SK-N-SH (cell line): ENCODE measurements at places on chromosomes 6 and 20.

- no peak for DNase-seq
Measured at GRCh38 chr6:53795340-53795701, 516 bp downstream of the LRRC1 start.

DNA sequence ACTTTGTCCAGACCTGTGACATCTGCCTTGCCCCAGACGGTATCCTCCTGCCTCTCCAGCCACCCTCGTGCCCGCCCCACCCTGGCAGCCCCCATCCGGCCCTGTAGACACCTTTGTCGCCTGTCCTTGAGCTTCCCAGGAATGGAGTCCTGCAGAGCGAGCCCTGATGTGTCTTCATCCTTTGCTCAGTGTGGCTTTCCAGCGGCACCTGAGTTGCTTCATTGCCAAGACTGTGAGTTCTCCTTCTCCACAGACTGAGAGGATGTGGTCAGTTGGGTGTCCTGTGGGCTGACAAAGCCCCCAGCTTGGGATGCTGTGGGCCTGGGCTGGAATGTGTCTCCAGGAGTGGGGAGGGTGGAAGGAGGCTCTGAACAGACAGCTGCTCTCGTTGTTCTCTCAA is 1.7 kb upstream of the CST4 start:
- no peak for DNase-seq

- DNase-seq = no peak
Measured at GRCh38 chr6:11083956-11084355, 9.7 kb upstream of the SMIM13 start.

DNA sequence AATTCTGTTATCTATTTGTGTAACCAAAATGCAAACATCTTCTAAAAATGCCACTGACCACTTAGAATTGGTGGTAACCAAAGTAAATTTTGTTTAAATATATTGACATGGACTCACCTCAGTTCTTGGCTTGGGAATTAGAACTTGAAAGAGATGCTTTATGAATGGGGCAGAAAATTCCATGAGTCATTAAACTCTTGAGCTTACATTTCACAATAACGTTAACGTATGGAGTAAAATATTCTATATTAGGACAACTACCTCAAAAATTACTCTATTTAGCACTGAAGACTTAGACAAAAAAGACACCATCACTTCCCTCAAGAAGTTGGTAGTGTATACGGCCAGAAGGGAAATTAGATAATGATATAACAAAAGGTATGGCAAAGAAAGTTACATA is 752.2 kb upstream of the MARCKS start:
- DNase-seq = no peak

- no peak for DNase-seq
Measured at GRCh38 chr20:57870597-57871236, 160.9 kb upstream of the PMEPA1 start.

DNA sequence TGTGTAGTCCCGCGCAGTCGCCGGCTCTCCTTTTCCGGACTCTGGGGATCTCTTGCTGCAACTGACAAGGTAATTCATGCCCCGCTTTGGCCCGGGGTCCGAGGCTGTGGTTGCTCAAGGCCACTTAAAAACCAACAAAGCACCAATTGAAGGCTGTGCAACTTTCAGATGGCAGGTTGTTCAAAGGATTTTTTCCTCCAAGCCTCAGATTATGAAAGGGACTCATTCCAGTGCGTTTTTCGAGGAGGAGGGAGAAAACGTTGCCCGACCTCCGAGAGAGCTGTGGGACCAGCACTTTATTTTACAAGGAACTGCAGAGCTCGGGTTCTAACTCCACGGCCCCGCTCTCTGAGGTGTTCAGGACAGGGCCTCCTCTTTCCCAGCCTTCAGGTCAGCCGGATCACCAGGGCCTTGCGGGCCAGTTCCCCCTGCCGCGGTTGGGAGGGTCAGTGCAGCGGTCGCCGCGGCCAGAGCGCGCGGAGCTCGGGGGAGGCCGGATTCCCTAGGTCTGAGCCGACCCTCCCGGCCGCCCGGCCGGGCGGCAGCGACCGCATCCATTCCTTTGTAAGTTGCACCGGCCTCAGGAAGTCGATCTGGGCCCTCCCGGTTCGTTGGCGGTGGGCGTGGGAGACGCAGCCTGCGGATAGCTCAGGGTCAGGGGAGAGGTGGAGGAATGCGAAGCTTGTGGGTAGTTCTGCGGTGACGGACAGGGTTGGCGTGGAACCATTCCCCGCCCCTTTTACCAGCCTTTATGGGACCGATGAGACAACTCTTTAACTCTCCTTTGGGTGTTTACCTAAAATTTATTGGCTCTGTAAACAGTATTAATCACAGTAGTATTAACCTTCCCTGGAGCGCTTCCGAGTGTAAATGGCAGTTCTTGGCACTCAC is 1.6 kb downstream of the UTRN start:
- DNase-seq = peak; percentile 27

- no peak for DNase-seq
Measured at GRCh38 chr6:119172824-119173223, 94.4 kb upstream of the FAM184A start.

- no peak for DNase-seq
Measured at GRCh38 chr6:94217836-94218235, 798.5 kb upstream of the EPHA7 start.

GRCh38 chr6:104423691-104424090 is 436.0 kb downstream of the HACE1 start:
- DNase-seq = no peak

- DNase-seq = no peak
Measured at GRCh38 chr6:45721665-45722064, 294.0 kb downstream of the CLIC5 start.

DNA sequence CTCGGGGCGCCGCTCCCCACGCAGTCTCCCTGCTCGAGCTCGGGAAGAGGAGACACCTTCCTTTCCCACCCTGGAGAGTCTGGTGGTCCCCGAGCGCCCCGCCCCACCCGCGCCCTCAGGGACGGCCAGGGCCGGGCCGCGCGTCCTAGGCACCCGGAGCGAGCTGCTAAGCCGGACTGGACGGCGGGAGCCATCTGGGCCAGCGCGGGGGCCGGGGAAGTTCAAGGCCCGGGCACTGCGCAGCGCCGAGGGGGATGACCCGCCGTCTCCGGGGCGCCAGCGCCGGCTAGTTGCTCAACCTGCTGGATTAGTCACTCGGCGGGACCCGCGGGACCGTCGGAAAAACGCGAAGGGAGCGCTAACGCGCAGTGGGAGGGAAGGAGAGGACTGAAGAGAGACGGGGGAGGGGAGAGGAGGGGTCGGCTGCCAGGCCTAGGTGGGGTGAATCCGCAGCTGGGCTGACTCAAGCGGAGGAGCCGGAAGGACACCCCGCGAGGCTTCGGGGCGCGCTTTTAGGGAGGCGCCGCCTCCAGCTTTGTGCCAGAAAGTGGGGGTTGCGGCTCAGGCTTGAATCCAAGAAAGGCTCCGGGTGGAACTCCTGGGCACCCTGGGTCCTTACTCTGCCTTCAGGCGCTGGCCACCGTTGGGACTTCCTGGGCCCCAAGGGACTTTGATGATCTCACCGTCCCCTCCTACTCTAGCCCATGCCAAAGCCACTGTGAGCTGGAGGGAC is 75.7 kb upstream of the FOXP4 start:
- DNase-seq = no peak

- DNase-seq = no peak
Measured at GRCh38 chr6:63806573-63806913, 170.9 kb downstream of the PHF3 start.

- DNase-seq = no peak
Measured at GRCh38 chr6:116215414-116215813, 38.5 kb downstream of the TSPYL4 start.

- DNase-seq = no peak
Measured at GRCh38 chr6:62283365-62283764, 2.7 kb downstream of the KHDRBS2 start.
